ENCODE measurements at places on chromosomes 7 and 10. TPM values are rescaled to one million over a fixed set of nuclear protein-coding genes. Genes with fewer than 3 reads are reported as not detected.
A peak's percentile ranks its signal among the peaks of the same experiment; 100 is the strongest.

- DNase-seq: peak; percentile 24
These were observed 184.2 kb downstream of the STK31 start for GRCh38 chr7:23893942-23894891.

GRCh38 chr10:21749788-21750187, 215.8 kb downstream of the MLLT10 start:
- no peak for DNase-seq

DNA sequence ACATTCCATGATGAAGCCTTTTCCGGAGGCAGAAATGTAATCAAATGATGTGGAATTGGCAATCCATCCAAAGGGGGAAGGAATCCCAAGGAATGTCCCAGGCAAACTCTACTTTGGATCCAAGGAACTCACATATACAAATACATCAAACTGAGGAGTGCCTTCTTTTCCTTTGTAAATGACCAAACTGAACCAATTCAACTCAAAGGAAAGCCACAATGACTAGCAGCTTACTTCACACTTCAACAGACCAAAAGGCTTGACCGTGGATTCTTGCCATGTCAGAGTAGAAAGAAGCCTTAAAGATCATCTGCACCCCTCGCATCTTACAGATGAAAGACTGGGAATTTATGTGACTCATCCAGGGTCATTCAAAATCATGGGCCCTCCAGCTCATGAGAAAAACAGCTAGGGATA, 79.7 kb upstream of the MACROH2A2 start:
- DNase-seq: no peak

GRCh38 chr7:17989546-17989945, 38.1 kb downstream of the PRPS1L1 start:
- DNase-seq: no peak

IQUB gene
- polyA plus RNA-seq: not detected

NPSR1 gene
- not detected for polyA plus RNA-seq
